ENCODE measurements at places on chromosomes 12 and 14.

- no peak for DNase-seq
These were observed 1.2 kb upstream of the FBXO33 start for GRCh38 chr14:39433452-39433813.

DNA sequence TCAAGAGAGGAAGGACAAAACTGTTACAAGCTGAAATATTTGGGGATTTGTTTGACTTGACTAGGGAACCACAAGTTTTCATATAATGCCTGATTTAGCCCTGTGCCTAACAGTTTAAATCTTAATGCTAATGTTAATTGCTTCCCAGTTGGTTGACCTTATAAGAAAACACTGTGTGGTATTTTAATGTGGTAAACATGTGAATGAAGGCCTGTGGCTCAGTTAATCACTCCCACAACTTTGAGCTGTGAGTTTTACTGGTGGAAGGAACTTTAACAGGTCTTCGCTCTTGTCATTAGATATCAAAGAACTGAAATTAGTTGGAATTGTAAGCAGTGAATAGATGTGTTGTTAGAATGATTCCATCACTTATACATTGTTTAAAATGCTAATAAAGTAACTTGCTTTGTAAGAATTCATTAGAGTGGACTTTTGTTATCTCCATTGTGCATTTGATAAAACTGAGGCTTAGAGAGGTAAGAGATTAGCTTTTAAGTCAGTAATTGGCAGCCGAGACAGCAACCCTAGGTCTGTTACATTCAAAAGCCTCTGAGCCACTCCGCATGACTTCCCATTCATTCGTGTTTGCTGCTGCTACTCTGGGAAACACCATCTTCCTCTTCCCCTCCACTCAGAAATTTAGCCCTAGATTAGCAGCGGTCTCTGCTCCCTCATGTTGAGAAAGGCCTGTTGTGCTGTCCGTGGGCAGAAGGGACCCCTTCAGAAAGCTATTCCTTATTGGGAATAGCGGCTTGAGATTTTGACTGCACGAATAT, 1.0 kb upstream of the TBK1 start:
- DNase-seq: no peak

- no peak for DNase-seq
These were observed 87.8 kb downstream of the BBS10 start for GRCh38 chr12:76260390-76260748.

GRCh38 chr12:111387747-111388323, 17.9 kb upstream of the SH2B3 start:
- DNase-seq: no peak

GRCh38 chr12:131093604-131093955, 139.9 kb downstream of the ADGRD1 start:
- DNase-seq: no peak

DNA sequence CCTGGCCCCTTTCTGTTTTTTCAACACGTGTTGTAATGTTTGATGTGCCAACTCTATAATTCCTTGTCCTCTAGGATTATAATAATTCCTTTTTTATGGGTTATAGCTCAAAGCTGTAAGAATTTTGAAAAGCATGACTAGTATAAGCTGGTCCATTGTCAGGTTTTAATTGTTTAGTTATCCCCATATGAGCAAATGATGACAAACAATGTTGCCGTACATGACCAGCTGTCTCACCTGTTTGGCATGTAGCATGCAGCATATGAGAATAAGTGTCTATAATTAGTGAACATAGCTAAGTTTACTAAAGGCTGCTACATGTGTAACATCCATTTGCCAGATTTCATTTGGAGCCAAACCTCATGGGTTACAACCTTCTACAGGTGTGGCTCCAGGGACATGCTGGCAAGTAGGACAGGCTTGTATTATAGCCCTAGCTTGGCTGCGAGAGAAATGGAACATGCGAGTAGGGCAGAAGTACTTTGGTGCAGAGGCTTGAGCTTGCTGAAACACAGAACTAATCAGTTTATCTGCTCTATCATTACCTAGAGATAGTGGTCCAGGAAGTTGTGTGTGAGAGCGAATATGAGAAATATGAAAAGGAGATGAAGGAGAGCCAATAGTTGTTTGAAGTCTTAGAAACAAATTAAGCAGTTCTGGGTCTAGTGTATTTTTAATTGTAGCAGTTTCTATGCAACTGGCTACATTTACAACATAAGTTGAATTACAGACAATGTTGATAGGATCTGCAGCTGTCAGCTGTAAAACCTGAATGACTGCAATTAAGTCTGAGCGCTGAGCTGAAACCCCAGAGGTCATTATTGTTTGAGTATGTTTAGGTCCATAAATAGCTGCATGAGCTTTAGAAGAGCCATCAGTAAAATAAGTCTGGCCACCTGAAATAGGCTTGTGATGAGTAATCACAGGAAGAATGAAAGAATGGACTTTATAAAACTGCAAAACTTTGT, 22.6 kb upstream of the MAPKAPK5 start:
- DNase-seq: no peak

DNA sequence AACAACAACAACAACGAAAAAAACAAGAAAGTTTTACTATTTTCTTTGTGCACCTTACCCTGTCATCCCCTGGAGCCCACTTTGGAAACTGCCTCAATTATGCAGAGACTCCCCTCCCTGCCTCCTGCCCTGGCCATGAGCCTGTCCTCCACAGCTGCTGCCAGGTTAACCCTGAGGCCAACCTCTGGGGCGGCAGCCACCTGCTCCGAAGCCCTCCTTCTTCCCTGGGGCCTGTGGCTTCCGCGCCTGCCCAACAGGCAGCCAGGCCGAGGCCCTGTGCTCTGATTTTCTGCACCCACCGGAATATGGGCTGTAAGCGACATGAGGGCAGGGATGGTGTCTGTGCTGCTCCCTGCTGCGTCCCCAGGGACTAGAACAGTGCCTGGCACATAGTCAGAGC, 183.0 kb downstream of the CALM1 start:
- no peak for DNase-seq

GRCh38 chr12:52568111-52568510, 5.5 kb downstream of the KRT74 start:
- no peak for DNase-seq

- DNase-seq: no peak
These were observed 27.9 kb downstream of the DUSP6 start for GRCh38 chr12:89324437-89324836.

- no peak for DNase-seq
These were observed at the start of gene CD163 for GRCh38 chr12:7503686-7504415. Gene CD163, minus strand, starts transcription at chr12:7503777. Its CDS starts 87 bp downstream, at chr12:7503690.

- no peak for DNase-seq
These were observed 319.2 kb upstream of the PRICKLE1 start for GRCh38 chr12:42908712-42909111.
